ENCODE measurements at places on chromosomes 12 and 14.

- no peak for DNase-seq
These were observed 26.3 kb downstream of the TC2N start for GRCh38 chr14:91841065-91841464.

- peak; percentile 46 for DNase-seq
These were observed 29.1 kb upstream of the SOS2 start for GRCh38 chr14:50260511-50260910.

DNA sequence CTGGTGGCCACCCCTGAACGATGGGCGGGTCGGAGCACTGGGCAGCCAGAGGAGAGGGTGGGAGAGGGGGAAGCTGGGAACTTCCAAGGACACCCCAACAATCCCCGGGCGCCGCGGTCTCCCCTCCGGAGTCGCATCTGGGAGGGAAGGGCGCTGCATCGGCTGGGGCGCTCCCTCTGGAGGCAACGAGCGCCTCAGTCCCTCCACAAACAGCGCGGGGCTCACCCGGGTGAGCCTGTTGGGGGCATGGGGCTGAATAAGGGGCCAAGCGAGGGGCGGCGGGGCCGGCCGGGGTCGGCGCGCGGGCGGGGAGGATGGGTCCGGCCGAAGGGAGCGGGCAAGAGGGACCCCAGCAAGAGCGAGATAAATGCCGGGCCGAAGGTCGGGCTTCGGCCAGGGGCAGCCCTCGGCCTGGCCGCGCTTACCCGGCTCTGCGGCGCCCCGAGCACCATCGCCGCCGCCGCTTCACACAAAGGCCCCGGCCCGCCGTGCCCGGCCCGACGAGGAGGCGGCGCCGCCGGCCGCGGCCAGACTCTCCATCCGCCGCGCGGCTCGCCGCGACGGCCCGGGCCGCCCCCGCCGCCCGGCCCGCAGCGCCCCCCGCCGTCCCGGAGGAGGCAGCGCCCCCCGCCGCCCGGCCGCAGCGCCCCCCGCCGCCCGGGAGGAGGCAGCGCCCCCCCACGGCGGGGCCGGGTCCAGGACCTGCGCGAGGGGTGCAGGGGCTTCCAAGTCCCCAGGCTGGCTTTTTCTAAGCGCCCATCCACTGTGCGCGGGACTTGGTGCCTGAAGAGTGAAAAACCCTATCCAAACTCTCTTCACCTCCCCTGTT is at the start of gene ZBTB39:
ZBTB39 (minus strand) TSS at position 567 of the 829 bp plus-strand sequence. CDS start 1,629 bp downstream, outside the sequence.
- peak; percentile 76 for DNase-seq

- no peak for DNase-seq
These were observed 2.7 kb downstream of the ARL6IP4 start for GRCh38 chr12:122982963-122983788.

- no peak for DNase-seq
These were observed 67.0 kb downstream of the ANKRD9 start for GRCh38 chr14:102442241-102443211.

GRCh38 chr12:24072302-24072701 is 122.8 kb upstream of the SOX5 start:
- no peak for DNase-seq

GRCh38 chr12:23222801-23223200 is 597.8 kb downstream of the ETNK1 start:
- DNase-seq: no peak

DNA sequence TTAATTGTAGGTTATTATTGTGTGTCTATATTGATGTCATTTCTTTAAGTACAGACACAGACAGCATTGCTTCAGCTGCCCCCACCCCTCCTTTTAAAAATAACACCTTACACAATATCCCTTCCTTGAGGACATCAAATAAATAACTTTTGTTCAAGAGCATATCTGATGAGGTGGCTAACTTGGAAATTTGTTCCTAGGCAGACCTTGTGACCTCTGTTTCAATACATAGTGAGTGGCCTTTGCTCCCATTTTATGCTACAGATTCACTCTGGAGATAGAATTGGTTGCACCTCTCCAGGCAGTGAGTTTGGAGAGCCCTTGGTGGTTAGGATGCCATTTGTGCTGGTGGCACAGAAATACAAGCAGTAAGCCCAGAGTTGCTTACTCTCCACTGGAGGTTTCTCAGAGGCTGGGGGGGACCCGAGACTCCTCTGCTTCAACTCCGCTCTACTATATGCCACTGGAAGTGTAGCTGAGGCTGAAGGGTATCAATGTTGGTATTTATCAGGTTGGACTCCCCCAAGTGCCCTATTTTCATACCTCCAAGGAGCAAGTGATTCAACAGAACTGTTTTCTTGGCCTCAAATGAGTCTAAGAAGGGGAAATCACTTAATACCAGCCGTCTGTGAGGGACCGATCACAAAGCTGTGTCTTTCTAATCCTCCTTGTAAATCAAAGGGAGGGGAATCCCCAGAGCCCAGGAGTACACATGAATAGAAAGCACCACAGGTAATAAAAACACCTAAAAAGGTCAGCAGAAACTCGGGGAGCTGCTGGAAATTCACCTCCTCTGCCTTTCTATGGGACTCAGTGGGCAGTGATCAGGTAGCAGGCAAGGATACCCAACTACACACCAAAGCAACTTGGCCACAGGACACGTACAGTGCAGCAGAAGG is 463.1 kb downstream of the RAD51B start:
- peak; percentile 70 for DNase-seq

DNA sequence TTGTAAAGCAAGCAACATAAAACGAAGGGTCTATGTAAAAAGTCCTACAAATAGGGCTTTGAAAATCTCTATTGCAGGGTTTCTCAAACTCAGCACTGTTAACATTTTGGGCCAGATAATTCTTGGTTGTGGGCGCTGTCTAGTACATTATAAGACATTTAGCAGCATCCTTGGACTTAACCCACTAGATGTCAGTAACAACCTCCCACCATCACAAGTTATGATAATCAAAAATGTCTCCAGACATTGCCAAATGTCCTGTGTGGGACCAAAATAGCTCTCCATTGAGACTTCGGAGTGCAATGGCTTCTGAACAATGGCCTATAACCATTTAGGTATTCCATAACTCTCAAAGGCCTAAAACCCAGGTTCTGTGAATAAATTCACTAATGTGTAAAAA is 22.9 kb upstream of the DHRS7 start:
- no peak for DNase-seq

DNA sequence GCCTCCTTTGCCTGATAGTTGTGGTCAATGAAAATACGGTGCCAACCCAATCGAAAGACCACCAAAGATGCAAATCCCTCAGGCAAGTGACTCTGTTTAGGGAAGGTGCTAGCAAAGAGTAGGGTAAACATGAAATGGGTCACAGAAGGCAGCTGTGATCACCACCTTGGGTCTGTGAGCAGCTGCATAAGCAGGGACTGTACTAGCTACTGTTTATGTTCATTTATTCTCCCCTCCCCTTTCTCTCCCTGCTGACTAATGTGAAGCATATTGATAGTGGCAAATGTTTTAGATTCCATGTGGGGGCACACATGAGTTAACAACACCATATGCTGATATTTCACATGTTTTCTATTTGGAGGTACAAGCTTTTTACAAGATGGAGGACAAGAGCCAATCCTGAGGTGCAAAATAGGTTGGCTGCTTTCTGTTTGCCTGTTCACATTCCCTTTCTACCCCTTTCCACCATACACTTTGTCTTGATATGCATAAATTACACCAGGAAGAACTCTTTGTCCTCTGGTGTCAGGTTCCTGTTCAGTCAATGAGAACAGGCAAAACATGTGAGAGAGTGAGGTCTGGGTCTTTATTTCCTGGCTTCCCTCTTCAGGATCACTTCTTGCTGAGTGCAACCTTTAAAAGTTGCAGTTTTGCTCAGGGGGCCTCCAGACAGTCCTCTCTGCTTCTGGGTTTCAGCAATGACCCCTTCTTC is 71.1 kb downstream of the AVPR1A start:
- no peak for DNase-seq

GRCh38 chr12:62737615-62738014 is 197.3 kb downstream of the PPM1H start:
- DNase-seq: no peak

GRCh38 chr12:50039151-50039835 is 14.0 kb upstream of the RACGAP1 start:
- peak; percentile 78 for DNase-seq

GRCh38 chr14:83441801-83442200 is 1908.1 kb upstream of the SEL1L start:
- no peak for DNase-seq

DNA sequence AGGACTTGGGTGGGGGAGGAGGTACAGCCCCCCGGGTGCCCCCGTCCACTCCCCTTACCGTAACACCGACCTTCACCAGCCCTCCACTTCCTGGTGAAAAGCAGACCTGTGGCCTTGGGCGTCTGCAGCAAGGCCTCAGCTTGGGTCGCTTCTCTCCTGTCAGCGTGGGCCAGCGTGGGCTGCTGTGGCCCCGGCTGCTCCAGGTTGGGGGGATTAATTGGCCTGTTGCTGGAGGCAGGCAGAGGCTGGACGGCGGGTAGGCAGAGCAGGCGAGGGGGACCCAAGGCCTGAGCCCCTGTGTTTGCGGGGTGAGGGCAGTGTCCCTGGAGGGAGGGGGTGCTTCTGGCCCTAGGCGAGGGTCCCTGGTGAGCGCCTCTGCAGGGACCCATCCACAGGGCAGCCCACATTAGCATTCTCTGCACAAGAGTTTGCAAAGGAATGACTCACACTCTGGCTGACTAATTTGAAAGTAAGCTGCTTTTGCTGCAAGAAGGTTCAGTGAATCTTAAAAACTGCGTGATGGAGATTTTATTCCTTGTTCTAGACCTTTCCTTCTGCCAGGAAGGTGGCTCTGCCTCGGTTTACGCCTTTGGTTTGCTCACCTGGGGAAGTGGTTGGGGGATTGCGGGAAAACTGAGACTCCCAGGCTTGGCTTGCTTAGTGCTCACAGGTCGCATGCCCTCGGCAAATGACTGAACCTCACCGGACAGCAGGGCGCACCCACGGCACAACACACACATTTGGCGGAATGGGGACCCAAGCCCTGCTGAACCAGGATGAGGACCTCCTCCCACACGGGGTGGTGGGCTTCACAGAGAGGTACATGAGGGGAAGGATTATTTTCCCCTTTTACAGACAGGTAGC is 37.9 kb upstream of the DLK1 start:
- DNase-seq: no peak

DNA sequence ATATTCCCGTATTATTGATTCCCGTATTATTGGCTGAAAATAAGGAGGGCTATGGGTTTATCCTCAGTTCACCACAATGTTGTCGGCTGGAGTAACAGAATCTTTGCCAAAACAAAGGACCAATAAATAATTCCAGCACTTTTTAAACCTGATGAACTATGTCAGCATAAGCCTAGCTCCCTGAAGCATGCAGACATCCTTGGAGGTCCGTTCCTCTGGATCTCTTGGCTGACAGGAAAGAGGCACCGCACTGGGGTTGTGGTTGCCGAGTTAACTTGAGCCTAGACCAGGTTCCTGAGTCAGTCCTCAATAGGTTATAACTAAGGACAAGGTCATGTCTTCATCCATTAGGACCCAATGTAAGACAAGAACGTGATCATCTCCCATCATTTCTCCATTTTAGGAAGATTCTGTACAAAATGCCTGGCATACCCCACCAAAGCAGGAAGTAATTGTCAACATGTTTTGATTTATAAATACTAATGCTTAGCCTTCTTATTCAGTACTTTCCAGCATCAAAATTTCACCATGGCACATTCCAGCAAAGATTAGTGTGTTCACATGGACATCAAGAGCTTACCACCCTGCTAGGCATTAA is 36.6 kb downstream of the NID2 start:
- no peak for DNase-seq

GRCh38 chr12:131917139-131917710 is 11.9 kb upstream of the PUS1 start:
- no peak for DNase-seq

- no peak for DNase-seq
These were observed 106.3 kb downstream of the AKAP6 start for GRCh38 chr14:32435411-32435810.

- no peak for DNase-seq
These were observed 148.0 kb downstream of the ANO6 start for GRCh38 chr12:45363903-45364302.

- DNase-seq: no peak
These were observed 28.1 kb downstream of the ARF6 start for GRCh38 chr14:49920935-49921334.

DNA sequence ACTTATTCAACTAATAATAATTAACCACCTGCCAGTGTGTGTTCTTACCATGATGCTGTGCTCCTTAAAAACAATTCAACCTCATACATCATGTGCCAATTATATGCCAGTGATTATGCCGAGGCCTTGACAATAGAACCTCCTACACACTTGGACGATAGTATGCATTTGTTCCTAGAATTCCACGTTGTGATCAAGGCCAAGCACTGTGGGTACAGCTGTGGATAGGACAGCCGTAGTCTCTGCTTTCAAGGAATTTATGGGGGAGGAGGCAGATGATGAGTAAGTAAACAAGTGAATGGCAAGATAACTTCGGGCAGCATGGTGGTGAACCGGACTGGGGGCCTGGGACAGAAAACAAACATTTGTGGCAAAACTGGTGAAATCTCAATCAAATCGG is 18.0 kb upstream of the MYO1H start:
- DNase-seq: no peak

DNA sequence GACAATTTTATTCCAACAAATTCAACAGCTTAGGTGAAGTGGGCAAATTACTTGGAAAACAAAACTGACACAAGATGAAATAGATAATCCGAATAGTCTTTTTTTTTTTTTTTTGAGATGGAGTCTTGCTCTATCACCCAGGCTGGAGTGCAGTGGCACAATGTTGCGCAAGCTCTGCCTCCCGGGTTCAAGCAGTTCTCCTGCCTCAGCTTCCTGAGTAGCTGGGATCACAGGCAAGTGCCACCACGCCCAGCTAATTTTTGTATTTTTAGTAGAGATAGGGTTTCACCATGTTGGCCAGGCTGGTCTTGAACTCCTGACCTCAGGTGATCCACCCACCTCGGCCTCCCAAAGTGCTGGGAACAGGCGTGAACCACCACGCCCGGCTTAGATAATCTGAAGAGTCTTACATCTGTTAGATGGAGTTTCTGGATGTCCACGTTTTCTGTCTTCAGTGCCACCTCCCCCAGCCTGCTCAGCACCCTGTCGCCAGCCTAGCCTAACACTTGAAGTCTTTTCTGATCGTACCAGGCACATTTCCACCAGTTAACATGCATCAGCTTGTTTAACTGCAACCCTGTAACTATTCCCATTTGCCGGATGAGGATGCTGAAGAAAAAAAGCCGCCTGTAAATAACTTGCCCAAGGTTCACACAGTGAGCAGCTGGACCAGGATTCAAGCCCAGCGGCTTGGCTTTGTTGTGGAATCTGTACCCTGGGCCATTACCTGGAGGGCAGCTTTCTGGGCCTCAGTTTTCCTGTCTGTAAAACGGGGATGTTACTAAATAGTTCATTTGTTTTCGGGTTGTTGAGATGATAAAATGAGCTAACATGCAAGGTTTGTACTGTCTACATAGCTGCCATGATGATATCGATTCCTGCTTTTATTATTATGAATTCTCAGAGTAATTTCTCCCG is 26.4 kb downstream of the FBRSL1 start:
- no peak for DNase-seq

DNA sequence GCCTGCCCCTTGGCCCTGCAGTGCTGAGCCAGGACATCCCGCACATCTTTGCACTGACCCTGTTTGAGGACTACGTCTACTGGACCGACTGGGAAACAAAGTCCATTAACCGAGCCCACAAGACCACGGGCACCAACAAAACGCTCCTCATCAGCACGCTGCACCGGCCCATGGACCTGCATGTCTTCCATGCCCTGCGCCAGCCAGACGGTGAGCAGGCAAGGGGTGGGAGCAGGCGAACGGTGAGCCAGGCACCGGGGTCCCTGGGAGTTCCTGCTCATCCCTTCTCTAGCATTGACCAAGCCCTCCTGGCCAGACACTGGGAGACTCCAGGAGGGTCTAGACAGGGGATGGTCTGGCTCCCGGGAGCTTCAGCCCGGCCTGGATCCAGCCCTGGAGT is 17.4 kb upstream of the NXPH4 start:
- DNase-seq: no peak
